ENCODE measurements at places on chromosomes 5 and 9.

DNA sequence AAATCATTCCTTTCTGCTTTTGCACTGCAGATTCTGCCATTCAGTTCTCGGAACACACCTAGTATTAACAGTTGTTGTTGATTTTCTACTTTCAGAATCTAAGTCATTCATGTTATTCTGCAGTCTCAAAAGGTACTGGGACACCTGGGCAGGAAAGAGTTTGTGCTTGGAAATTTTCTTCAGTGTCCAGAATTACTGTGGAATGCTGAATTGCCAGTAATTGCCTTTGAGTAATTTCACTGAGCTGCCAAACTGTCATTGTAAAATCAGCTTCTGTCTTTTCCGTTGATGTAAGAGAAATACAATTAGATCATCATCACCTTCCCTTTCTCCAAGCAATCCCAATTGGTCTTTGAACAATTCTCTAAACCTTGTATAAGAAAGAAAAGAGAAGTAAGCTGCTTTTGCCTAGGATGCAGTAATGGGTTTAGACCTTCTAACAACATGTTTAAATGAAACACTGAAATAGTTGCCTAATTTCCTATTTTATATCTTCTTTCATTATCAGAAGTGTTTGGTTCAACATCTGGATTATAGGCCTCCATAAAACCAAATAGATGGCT, 75.7 kb upstream of the TGFBR1 start:
- DNase-seq = no peak

DNA sequence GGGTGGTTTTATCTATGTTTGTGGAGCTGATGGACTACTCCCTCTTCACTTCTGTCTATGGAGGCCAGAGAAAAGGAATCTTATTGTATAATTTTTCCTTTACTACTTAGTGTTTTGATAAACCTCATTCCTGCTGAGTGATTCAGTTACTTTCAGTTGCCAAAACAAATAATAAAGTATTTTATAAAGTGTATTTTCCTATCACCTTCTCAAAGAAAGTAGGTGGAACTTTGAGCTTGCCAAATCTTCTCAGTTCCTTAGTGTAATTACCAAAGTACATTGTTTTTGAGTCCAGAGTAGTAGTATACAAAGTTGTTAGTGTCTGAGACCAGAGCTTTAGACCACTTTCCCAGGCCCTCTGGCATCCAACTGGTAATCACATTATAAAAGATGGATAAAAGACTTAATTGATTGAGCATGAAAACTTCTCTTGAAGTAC, 13.5 kb downstream of the RABGAP1 start:
- DNase-seq = no peak

DNA sequence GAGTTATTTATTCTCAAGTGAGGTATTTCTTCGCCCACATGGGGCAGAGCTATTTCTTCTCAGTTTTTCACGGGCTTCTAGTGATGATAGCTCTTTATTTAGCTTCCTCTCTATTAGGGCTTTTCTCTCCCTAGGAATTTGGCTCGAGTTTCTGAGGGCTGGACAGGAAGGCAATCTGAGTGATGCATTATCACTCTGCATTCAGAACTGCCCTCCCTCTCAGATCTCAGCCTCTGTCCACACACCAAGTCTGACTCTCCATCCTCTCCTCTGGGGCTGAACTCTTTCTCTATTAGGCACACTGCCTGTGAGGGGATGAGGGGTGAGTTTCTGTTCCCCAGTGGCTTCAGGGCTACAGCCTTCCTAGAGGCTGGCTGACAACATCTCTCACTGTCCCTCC, 14.9 kb upstream of the SCAMP1 start:
- DNase-seq = no peak

- no peak for DNase-seq
Measured at GRCh38 chr5:159854916-159855315, 61.4 kb upstream of the ADRA1B start.

- DNase-seq = no peak
Measured at GRCh38 chr9:76114144-76114543, 223.7 kb downstream of the PCSK5 start.

DNA sequence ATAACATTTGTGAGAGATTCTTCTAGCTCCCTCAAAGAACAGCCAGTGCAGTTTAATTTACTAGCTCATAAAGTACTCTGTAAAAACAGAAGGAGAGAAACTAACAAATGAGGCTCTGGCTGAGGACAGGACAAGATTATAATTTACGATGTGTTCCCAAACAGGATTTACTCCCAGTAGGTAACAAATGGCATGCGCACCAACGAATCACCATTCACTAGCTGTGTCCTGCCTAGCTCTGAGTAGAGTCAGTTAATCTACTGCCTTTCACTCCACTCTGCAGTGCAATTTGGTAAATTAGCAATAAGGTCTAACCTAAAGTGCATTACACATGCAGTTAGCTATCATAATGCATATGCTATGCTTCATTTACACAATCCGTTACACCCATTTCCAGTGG, 497.4 kb upstream of the CCNG1 start:
- no peak for DNase-seq

DNA sequence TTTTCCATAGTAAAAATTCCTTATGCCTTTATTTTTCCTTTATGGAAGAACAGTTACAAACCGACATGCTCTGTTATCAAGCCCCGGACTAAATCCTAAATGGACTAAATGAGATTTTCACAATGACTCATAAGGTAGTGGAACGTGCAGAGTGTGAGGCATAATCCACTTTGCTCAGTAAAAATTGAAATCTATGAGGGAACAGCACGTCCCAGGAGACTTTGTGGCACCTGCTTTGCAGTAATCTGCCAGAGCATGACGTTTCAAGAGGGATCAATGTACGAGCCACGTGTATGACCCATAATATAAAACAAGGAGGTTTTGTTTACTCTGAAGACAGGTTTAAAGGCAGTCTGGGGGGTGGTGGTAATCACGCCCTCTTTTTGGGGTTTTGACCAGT, 83.8 kb upstream of the GNA14 start:
- no peak for DNase-seq

GRCh38 chr9:116137581-116137980, 16.0 kb upstream of the PAPPA start:
- no peak for DNase-seq
